ENCODE measurements at places on chromosomes 2 and 18. TPM values are rescaled to one million over a fixed set of nuclear protein-coding genes. Genes with fewer than 3 reads are reported as not detected.

Gene IL37
- total RNA-seq, result not detected

Gene CENPA
- total RNA-seq, result 49.5 TPM

Gene MC4R
- not detected for total RNA-seq

Gene RIT2
- not detected for total RNA-seq

Gene FAM98A
- total RNA-seq, result 6.5 TPM

Gene VAMP5
- total RNA-seq, result not detected

Gene TEKT4
- not detected for total RNA-seq

Gene STEAP3
- 1.4 TPM for total RNA-seq

- DNase-seq, result peak; percentile 79
These were observed 390.7 kb upstream of the TMEFF2 start for GRCh38 chr2:192585418-192585817.

DNA sequence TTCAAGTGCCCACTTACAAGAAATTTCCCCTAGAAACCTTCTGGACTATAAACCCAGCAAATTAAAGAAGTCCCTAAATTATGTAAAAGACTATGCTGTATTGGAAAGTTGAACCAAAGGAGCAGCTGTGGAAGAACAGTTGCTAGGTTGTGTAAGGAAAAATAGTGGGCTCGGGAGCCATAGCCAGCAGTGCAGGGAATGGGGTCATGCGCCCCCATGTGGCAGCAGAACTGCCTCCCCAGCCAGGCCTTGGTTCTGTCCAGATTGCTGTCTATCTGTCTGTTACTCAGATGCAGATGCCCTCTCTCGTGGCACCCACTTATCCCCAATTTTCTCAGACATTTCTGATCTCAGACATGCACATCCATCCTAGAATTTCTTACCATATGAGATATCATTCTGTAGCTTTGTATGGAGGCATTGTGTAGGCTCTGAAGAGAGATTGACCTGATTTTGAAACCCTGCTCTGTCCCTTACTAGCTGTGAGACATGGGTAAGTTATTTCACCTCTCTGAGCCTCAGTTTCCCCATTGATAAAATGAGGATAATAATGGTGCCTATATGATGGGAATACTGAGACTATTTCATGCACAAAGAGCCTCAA is 258.3 kb downstream of the SS18 start:
- DNase-seq, result peak; percentile 1

GRCh38 chr2:233033672-233034071 is 1.2 kb downstream of the NEU2 start:
- no peak for DNase-seq

- DNase-seq, result no peak
These were observed 1.0 kb upstream of the B3GNT7 start for GRCh38 chr2:231394211-231395141.

GRCh38 chr2:170843656-170844055 is 27.0 kb downstream of the GAD1 start:
- DNase-seq, result no peak

GRCh38 chr2:29060441-29060840 is 13.9 kb downstream of the PCARE start:
- no peak for DNase-seq

GRCh38 chr2:224428787-224429440 is 27.0 kb upstream of the FAM124B start:
- DNase-seq, result no peak

GRCh38 chr2:149536649-149537048 is 50.9 kb downstream of the MMADHC start:
- DNase-seq, result no peak

DNA sequence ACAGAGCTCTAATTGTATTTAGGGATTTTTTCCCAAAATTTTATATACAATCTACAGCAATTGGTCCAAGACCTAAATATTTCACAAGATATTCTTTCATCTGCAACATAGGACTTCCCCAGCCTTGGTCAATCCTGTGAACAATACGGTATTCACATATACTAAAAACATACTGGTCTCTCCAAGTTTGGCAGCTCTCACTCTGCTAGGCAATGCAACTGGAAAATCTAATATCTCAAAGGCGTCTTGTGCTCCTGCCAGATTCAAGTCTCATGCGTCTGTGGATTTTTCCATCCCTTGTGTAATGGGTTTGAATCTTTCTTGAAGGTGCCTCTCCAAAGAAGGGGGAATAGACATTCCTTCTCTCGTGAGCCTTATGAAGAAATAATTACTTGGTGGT is 27.4 kb upstream of the MBOAT2 start:
- no peak for DNase-seq

GRCh38 chr2:45821558-45822271 is 170.2 kb downstream of the PRKCE start:
- no peak for DNase-seq

DNA sequence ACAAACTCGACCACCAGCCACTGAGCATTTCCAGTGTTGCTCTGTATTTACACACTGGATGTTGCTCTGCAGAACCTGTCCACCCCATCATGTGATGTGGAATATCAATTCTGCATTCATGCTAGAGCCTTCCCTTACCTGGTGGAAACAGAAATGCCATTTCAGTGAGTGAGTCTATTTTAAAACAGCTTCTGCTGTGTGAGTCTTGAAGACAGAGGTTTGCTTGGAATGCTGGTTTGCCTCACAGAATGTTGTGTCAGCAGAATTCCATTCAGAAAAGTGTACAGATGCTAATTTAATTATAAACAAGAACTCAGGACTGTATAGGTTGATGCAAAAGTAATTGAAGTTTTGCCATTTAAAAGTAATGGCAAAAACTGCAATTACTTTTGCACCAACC is 118.3 kb downstream of the MAP3K20 start:
- no peak for DNase-seq

DNA sequence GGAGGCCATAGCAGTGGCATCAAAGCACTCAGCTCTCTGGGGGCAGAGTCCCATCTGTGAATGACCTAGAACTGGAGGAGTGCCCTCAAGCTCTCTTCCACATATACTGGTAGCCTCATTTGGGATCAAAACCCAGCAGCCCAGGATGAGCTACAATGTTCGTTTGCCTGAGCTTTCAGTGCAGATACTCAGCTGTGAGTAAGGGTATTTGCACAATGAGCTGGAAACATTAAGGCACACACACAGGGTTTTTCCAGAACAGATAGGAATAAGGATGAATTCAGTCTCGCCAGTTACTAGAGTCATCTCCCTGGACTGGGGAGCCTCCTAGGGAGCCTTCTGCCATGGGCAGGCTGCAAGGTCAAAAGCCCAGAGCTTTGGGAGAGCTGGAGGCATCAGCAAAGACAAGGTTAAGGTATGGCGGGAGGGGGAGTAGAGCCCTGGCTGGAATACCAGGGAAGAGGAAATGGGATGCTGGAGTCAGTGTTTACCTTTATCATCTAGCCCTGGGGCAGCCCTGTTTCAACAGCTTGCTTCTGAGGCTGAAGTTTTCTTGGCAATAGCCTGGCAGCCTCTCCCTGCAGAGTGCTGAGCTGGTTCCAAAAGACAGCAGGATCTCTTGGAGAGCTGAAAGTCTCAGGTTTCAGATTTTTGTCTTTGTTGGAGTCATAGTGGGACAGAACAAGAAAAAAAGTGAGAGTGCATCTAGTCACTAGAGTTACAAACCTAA is 187.7 kb downstream of the LOXHD1 start:
- DNase-seq, result no peak

DNA sequence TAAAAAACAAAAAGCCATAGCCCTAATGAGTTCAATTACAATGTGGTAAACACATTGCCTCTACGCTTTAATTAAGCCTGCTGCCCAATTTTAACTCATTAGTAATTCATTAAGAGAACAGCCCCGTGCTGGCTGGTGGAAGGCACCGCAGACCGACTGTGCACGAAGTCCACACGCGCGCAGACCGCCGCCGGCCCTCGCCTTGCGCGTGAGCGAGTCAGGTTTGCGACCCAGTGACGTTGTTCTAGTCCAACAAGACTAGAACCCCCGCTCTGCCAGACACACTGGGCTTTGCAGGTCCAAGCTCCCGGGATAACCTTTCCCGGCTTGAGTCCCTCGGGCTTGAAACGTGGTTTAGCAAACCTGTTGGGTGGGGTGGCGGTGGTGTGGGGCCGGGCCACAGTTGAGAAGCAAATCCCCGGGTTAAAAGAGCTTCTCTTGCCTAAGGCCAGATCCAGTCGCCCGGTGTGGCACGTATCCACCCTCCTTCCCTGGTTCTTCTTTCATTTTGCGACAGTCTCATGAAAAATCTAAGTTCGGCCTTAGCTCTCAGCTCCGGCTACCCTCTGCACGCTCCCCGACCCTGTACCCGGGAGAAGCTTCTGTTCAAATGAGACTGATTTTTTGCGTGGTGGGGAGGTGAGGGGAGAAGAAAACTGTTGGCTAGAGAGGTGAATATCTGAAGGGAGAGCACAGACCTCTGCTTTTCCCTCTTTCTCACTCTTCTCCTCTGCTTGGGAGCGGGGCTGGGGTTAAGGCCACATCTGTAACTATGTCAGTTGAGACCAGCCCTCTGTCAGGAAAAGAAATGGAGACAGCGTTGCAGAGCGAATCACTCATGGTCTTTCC is 11.1 kb upstream of the SKOR2 start:
- no peak for DNase-seq

DNA sequence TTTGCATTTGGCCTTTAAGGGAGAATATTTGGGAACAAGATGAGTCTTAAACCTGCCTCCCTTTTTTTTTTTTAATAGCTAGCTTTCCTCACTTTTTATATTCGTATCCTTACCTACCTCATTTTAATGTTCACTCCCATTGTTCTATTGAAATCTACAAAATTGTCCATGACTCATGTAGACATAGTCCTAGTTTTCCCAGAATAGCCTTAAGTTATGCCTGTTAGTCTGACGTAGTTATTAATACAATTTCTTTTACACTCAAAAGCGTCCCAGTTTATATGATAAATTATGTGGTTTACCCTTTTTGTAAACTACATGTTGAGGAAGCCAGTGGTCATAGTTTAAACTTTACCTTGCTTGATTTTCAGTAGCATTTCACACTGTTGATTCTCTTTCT is 73.4 kb downstream of the UBR3 start:
- no peak for DNase-seq

GRCh38 chr2:242017086-242017485 is 147.6 kb downstream of the RTP5 start:
- DNase-seq, result no peak

GRCh38 chr2:88181511-88181910 is 11.4 kb downstream of the THNSL2 start:
- DNase-seq, result no peak

- no peak for DNase-seq
These were observed 72.4 kb upstream of the HS6ST1 start for GRCh38 chr2:128390991-128391630.

Data from Caki2 (cell line).